ENCODE measurements at places on chromosomes 4 and X.

GRCh38 chr4:173449380-173449717 is 50.4 kb upstream of the SCRG1 start:
- no peak for DNase-seq

- DNase-seq = peak; percentile 4
Measured at GRCh38 chr4:81030061-81030980, at the start of gene BMP3. Gene BMP3 (plus strand): TSS chr4:81030708. CDS start chr4:81031285, 577 bp downstream.

- DNase-seq = no peak
Measured at GRCh38 chrX:12497832-12498591, 293.2 kb upstream of the PRPS2 start.

- no peak for DNase-seq
Measured at GRCh38 chr4:57136281-57136680, 26.1 kb upstream of the IGFBP7 start.

DNA sequence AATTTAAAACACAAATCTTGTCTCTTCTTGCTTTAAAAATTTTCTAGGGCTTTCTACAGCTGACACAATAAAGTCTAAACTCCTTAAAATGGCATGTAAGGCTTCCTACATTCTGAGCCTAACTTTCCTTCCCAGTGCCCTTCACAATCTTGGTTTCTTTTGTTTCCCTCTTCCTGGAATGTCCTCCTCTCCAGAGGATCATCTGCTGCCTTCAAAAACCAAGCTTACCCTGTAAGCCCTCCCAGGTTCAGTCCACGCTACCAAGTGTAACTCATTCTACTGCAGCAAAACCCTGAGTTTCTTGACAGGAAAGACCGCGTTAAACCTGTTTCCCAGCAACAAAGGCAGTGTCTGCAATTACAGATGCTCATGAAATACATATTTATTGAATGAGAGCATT is 91.3 kb downstream of the SHISA3 start:
- DNase-seq = no peak

DNA sequence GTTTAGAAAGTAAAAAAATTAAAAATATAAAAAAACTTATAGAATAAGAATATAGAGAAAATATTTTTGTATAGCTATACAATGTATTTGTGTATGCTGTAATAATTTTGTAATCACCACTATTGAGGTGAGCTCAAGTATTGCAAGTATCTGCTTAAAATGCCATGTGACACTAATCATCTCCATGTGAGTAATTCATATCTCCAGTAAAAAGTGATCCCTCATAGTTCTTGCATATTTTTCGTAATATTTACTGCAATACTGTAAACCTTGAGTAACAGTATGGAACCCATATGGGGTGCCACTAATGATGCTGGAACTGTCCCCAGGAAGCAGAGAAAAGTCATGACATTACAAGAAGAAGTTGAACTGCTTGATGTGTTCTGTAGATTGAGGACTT is 43.2 kb upstream of the HUWE1 start:
- no peak for DNase-seq

DNA sequence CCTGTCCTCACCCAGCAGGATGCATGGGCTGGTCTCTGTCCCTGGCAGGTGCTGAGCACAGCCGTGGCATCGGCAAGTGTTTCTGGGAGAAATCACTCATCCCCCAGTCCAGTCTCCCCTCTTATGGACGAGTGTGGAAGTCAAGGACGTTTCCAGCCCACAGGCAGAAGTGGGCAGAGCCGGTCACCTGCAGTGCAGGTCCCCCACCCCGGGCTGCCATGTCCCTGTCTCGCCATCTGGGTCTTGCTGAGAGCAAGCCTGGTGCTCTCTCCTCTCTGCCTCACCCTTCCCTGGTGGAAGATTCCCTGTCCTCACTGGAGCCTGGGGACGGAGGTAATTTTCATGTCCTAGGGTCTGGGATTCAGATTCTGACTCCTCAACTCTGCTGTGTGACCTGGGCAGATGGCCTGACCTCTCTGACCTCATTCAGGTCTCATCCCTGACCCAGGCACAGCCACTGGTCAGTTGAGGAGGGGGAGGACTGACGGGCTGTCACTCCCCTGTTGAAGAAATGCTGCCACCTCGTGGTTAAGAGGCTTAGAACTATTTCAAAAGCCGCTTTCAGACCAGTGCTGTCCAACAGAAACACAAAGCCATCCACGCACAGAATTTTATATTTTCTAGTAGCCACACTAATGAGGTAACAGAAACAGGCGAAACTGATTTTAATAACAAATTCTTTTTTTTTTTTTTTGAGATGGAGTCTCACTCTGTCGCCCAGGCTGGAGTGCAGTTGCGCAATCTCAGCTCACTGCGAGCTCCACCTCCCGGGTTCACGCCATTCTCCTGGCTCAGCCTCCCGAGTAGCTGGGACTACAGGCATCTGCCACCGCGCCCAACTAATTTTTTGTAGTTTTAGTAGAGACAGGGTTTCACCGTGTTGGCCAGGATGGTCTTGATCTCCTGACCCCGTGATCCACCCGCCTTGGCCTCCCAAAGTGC is 1.8 kb downstream of the CPZ start:
- no peak for DNase-seq

GRCh38 chrX:113651306-113651705 is 810.7 kb upstream of the AMOT start:
- DNase-seq = no peak
